Natural killer cell (primary cell): ENCODE measurements at places on chromosomes 4 and X. TPM values are rescaled to one million over a fixed set of nuclear protein-coding genes. Genes with fewer than 3 reads are reported as not detected.

GRCh38 chr4:17327591-17327990, 184.3 kb downstream of the QDPR start:
- no peaks in the 10 kb centered on the region for H3K27me3 ChIP-seq
- H3K36me3 ChIP-seq, result no peaks in the 10 kb centered on the region
- no peak for DNase-seq
- H3K27ac ChIP-seq, result no peak overlapping the region
- no peak overlapping the region for H3K4me3 ChIP-seq

GRCh38 chrX:100615005-100615404, 21.6 kb downstream of the TSPAN6 start:
- no peaks in the 10 kb centered on the region for H3K36me3 ChIP-seq
- H3K4me1 ChIP-seq, result no peaks in the 10 kb centered on the region
- no peak overlapping the region for H3K27ac ChIP-seq
- no peaks in the 10 kb centered on the region for H3K27me3 ChIP-seq

DNA sequence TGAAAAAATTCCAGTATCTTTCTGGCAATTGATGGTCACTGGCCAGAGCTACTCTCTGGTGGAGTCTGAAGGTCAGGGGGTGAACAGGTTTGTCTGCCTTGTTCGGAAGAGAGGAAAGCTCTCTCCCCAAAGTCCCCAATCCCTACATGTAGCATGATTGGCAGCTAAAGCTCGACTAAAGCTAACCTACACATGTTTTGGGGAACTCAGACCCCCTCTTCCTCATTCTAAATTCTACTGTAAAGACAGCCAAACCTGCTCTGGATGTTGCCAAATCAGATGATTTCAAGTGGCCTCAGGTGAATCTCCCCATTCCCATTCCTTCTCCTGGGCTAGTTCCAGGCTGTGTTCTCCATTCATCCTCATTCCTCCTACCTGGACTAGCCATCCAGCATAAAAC, 84.1 kb downstream of the MSN start:
- H3K4me1 ChIP-seq, result peaks cover 27% of the 10 kb centered on the region
- H3K4me3 ChIP-seq, result no peak overlapping the region
- H3K27ac ChIP-seq, result peak overlapping the region; percentile 6
- H3K27me3 ChIP-seq, result no peaks in the 10 kb centered on the region
- no peaks in the 10 kb centered on the region for H3K36me3 ChIP-seq
- no peak for DNase-seq

DNA sequence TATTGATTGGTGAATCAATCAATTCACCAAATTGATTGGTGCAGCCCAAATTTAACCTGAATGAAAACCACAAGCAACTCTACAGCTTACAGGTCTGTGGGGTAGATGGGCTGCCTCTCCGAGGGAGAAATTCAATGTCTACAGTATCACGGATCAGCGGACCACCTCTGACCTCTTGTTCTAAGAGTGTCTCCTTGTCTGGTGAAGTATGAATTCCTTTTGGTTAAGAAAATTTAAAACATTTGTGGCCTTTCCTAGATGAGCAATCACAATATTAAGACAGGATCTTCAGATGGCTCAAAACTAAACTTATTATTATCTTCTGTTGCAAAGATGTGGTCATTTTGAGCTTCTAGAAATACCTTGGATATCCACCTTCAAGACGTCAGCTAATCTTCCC, 153.3 kb downstream of the IL15 start:
- no peak for DNase-seq
- no peak overlapping the region for H3K27ac ChIP-seq
- no peaks in the 10 kb centered on the region for H3K36me3 ChIP-seq
- H3K4me3 ChIP-seq, result no peak overlapping the region
- H3K27me3 ChIP-seq, result no peaks in the 10 kb centered on the region

The RNF113A gene
- total RNA-seq, result 45.9 TPM

The PASD1 gene
- total RNA-seq, result not detected

The VCX2 gene
- total RNA-seq, result not detected
